H4 (cell line): ENCODE measurements at places on chromosomes 12 and 14.

- DNase-seq = no peak
These were observed 148.3 kb downstream of the CRADD start for GRCh38 chr12:93825501-93825888.

DNA sequence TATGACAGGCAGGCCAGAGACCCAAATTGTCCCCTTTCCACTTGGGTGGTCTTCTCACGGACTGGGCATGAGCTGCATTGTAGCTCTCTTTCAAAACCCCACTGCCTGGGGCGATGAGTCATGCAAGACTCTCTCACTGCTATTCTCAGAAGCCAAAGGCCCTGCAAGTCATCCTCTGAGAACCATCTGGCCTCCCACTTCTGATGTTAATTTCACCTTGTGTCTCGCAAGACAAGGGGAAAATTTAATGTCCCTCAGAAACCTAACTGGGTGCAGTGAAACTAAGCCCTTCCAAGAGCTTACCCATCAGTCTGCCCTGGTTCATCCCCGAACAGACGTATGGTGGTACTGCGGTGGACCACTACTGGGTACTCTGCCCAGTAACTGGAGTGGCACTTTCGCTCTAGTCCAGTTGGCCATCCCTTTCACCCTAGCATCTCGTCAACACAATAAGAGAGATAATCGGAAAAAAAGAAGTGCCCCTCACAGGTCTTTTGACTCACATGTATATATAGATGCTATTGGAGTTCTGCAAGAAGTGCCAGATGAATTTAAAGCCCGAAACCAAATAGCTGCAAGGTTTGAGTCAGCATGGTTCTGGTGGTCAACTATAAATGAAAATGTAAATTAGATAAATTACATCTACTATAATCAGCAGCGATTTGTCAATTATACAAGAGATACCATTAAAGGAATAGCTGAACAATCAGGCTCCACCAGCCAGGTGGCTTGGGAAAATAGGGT, 31.3 kb upstream of the LALBA start:
- DNase-seq = peak; percentile 44

DNA sequence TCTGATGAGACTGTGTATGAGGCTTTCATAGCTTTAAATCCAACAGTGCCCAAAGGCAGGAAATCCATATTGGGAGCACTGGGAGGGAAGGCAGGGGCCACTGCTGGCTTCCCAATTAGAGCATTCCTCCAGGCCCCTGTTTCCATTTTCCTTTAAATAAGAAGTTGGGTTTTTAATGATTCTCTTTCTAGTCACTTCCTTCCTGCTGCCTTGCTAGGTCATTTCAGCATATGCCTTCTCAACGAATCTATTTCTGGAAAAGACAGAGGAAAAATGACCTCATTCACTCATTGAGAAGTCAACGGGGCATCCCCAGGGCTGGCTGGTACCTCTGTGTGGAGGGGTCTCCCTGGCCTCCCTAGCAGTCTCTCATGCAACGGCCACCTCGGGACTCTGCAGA, 43.5 kb downstream of the IGF1 start:
- DNase-seq = no peak

DNA sequence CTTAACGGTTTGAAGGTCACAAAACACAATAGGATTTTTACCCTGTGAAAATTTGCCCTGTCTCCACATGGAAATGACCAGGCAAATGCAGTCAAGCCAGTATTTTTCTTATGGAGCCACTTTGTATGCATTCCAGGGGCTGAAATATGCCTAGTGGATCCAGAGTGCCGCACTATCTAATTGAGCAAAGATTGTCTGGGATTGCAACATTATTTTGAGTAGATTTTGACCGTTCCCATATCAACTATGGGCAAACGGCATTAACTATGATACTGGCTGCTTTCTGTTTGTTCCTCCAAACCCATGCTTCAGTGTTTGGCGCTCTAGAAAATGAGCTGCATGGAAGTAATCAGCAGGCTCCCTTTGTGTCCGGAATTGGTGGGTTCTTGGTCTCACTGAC, 223.0 kb downstream of the BTG1 start:
- DNase-seq = no peak

DNA sequence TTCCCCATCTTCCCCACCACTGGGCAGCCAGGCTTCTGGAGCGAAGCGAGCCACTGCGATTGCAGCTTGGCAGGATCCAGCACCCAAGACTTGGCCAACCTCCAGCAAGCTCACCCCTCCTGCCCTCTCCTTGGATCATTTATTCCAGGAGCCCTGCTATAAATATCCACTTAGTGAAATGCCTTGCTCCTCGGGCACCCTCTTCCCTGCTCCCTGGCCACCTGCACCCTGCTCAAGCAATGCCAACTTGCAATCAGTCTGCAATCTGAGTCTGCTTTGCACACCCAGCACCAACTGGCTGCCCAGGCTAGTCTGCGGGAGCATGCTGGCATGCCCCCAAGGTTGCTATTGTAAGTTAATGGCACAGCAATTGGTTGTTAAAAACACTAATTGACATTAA, 666.0 kb downstream of the MED13L start:
- DNase-seq = no peak

DNA sequence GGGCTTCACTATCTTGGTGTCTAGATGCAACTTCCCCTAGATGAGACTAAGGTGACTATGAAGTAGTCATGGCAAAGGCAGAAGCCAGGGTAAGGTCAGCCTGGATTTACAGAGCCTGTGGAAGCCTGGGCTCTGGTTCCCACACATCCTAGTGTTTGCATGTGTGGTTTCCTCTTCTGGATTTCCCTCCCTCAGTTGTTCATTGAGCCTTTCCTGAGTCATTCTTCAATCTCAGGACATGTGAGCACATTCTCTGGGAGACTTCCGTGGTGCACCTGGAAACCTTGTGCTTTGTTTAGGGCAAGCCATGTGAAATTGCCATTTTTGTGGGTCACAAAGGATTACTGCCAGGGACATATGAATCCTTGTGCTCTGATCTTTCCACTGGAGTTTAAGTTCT, 236.6 kb downstream of the C12orf75 start:
- DNase-seq = no peak

- DNase-seq = no peak
These were observed 15.4 kb upstream of the MGST1 start for GRCh38 chr12:16331998-16332397.

DNA sequence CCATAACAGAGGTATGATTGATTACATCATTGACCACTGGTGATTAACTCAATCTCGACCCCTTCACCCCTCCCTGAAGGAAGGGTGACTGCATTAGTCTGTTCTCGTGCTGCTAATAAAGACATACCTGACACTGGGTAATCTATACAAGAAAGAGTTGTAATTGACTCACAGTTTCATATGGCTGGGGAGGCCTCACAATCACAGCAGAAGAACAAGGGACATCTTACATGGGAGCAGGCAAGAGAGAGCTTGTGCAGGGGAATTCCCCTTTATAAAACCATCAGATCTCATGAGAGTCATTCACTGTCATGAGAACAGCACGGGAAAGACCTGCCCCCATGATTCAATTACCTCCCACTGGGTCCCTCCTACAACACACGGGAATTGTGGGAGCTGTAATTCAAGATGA, 55.9 kb upstream of the TMCC3 start:
- DNase-seq = no peak
